ENCODE measurements at places on chromosomes 5 and 9.

- no peak overlapping the region for H3K27ac ChIP-seq
- no peak for DNase-seq
- no peaks in the 10 kb centered on the region for H3K4me1 ChIP-seq
- no peaks in the 10 kb centered on the region for H3K36me3 ChIP-seq
- no peaks in the 10 kb centered on the region for H3K27me3 ChIP-seq
- no peak overlapping the region for H3K4me3 ChIP-seq
These were observed 328.7 kb downstream of the MARCHF11 start for GRCh38 chr5:15850939-15851341.

- no peaks in the 10 kb centered on the region for H3K27me3 ChIP-seq
- no peaks in the 10 kb centered on the region for H3K36me3 ChIP-seq
- no peak overlapping the region for H3K4me3 ChIP-seq
- no peaks in the 10 kb centered on the region for H3K4me1 ChIP-seq
- no peak overlapping the region for H3K27ac ChIP-seq
These were observed 63.0 kb upstream of the BASP1 start for GRCh38 chr5:17154211-17154996.

GRCh38 chr9:78972303-78972999, 599.3 kb upstream of the TLE4 start:
- H3K27me3 ChIP-seq, result no peaks in the 10 kb centered on the region
- H3K36me3 ChIP-seq, result no peaks in the 10 kb centered on the region
- no peak overlapping the region for H3K27ac ChIP-seq
- H3K4me1 ChIP-seq, result no peaks in the 10 kb centered on the region

DNA sequence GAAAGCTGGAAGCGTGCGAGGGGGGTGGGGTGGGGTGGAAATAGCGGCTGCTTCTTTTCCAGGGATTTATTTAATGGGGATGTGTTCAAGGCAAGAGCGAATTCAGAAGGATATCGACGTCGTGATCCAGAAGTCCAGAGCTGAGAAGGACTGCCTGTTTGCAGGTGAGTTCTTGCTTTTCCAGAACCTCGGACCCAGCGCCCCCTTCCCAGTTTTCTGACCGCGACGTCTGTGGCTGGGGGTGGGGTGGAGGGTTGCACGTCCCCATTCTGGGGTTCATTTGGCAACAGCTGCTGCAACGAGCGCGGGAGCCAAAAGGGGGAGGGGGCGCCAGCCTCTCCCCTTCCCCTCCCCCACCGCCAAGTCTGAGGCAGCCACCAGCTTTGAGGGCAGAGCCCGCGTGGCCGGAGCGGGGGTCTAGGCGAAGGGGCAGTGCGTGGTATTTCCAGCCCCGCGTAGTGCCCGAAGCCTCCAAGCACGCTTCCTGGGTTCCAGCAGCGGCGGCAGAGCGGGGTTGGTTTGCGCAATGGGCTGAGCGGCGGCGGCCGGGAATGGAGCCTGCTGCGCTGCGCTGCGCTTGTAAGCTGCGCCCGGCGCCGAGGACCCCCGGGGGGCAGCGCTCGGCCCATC, 701 bp downstream of the PARP8 start:
- H3K27me3 ChIP-seq, result no peaks in the 10 kb centered on the region
- H3K4me1 ChIP-seq, result peaks cover 33% of the 10 kb centered on the region
- H3K4me3 ChIP-seq, result peak overlapping the region; percentile 94
- DNase-seq, result no peak
- H3K27ac ChIP-seq, result peak overlapping the region; percentile 98
- peaks cover 22% of the 10 kb centered on the region for H3K36me3 ChIP-seq

DNA sequence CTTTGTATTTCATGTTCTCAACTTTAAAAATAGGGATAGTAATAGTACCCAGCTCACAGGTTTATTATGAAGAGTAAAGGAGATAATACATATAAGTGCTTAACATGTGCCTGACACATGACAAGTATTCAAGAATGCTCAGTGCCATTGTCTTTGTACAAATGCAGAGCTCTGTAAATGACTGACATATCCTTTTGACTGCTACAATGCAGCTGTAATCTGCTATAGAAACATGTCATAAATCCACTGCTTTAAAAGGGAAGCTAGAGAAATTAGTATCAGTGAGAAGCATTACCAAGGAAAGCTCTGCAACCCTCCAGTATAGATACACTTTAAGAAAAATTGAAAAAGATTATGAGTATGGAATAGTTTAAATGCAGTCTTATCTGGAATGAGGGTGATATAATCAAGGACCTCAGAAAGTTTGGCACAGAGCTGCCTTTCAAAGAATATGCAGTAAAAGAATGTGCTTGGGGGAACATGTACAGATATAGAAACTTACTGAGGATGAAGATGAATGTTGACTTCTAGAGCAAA, 17.9 kb downstream of the ERAP1 start:
- no peaks in the 10 kb centered on the region for H3K27me3 ChIP-seq
- H3K36me3 ChIP-seq, result peaks cover 52% of the 10 kb centered on the region
- H3K27ac ChIP-seq, result no peak overlapping the region
- no peak for DNase-seq
- H3K4me1 ChIP-seq, result peaks cover 7% of the 10 kb centered on the region
